ENCODE measurements at places on chromosomes 11 and 22.

GRCh38 chr11:123690485-123690884, 36.1 kb upstream of the SCN3B start:
- DNase-seq, result no peak

- DNase-seq, result no peak
Observed at GRCh38 chr11:37352485-37352884, 754.4 kb upstream of the RAG2 start.

- DNase-seq, result no peak
Observed at GRCh38 chr11:3227568-3228444, 4.4 kb downstream of the MRGPRE start.

GRCh38 chr11:132064987-132065620, 694.7 kb downstream of the NTM start:
- no peak for DNase-seq

DNA sequence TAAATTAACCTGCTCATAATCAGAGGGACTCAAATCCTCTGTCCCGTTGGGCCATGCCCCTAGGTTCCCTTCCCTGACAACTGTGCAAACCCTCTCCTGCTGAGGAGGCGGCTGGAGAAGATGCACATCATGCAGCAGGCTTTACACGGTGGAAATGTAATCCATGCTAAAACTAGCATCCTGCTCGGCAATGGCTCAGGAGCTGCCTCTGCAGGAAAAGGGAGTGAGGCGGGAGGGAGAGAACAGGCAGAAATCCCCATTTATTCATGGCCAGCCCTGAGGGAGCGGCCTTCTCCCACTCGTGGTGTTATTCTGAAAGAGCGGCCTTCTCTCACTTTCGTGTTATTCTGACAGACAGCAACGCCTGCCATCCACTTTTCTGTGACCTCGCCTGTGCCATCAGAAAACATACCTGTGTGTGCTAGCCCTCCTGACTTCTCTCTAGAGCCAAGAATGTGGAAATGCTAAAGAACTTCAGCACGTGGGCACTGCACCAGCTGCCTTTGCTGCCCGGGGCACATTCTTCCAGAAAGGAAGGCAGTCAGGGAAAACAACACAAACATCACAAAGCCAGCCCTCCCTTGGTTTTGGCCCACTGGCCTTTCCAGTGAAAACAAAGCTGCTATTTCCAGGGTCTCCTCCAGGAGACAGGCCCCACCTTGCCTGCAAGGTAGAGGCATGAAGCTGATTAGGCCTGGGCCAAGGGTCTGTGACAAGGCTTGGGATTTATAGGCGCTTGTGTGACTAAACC, 62.9 kb upstream of the BID start:
- DNase-seq, result no peak

GRCh38 chr11:64542172-64543125, 48.6 kb upstream of the SLC22A12 start:
- DNase-seq, result no peak

GRCh38 chr11:42025121-42025803, 565.8 kb upstream of the LRRC4C start:
- no peak for DNase-seq

- no peak for DNase-seq
Observed at GRCh38 chr11:59218893-59219292, 6.2 kb upstream of the MPEG1 start.

DNA sequence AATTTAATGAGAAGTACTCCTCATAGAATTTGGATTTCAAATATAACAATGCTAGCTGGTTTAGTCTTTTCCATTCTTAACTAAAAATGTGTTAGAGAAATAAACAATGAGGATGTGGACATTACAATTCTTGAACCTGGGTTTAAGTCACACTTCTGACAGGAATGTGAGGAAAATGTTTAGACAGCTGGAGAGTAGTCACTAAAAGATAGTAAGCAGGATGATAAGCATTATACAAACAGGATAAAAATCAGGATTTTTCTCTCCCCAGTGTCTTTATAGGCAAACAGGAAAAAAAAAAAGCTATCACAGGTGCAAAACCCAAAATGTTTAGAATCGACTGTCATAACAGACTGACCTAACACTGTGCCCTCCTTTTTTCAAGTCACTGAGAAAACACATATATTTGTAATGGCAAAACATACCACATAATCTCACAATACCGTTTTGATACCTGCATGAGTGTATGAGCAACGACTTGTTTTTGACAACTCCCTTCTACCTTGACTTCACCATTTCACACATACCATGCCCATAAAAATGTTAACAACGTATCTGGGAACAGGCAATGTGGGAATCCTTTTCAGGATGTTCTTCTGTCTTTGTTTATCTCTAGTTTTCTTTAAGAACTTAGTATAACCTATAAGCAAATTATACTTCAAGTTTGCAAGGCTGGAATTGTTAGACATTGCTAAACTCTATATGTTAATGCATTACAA, 242.0 kb downstream of the SBF2 start:
- no peak for DNase-seq

DNA sequence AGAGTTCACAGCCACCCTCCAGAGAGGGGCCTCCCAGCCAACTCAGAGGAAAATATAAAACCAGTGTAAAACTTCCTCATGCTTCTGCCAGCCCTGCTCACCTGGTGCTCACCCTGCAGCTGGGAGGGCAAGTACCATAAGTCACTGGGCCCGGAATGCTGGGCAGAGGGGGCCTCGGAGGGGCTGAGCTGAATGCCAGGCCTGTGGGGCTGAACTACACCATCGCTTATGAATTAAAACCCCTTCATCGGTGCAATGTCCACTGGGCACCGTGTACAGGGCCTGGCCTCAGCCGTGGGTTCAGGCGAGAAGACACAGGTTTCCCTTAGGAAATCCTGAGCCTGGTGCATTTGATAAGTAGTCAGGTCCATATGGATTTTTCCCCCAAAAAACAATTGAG, 828.6 kb downstream of the TBC1D22A start:
- no peak for DNase-seq

DNA sequence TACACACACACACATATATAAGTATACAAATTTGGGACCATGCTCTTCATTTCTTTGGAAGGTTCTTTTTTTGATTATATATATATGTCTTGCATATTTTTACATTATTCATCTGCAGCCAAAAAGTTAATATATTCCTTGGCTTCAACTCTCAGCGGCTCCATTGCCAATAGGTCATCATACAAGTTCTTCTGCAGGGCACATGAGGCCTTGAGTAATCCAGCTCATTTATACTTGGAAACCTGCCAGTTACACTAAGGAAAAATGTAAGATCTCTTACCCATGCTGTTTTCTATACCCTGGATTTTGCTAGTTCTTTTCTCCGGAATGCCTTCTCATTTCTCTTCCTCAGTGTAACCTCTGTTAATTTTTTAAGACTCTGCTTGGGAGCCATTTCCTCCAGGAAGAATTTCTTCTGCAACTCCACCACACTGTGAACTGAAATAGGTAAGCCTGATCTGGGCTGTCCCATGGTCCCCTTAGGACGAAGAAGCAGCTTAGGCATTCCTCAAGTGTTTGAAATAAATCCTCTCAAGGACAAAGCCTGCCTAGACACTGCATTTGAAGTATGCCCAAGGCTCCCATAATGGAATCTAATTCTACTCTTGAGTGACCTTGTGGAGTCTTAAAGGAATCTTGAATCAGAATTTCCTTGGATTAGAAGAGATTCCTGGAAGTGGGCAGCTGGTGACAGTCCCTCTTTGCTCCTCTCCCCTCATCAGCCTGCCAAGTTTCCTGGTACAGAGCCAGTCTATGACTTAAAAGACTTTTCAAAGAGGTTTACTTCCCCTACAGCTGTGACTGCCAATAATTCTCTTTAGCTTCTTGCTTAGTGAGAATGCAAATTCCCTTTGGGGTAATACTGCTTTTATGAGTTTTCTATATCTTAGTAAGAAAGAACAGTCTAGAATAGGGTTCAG, 182.8 kb downstream of the C11orf87 start:
- no peak for DNase-seq

GRCh38 chr11:117919781-117920221, 9.4 kb downstream of the TMPRSS13 start:
- no peak for DNase-seq

DNA sequence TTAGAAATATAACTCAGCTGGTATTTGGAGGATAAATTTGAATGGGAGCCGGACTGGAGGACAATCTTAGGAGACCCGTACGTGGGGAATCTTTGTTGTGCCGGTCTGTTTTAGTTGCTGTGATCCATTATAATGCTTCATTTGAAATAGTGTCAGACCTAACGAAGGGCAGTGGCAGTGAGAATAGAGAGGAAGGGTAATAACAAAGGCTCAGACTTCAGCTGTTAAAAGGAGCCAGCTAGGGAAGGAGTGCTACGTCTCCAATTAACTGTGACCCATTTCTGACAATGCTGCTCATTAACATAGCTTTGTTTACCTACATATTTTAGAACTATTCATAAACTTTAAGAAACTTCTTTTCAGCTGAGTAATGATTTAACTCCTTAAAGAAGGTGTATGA, 246.9 kb downstream of the OPCML start:
- DNase-seq, result no peak

DNA sequence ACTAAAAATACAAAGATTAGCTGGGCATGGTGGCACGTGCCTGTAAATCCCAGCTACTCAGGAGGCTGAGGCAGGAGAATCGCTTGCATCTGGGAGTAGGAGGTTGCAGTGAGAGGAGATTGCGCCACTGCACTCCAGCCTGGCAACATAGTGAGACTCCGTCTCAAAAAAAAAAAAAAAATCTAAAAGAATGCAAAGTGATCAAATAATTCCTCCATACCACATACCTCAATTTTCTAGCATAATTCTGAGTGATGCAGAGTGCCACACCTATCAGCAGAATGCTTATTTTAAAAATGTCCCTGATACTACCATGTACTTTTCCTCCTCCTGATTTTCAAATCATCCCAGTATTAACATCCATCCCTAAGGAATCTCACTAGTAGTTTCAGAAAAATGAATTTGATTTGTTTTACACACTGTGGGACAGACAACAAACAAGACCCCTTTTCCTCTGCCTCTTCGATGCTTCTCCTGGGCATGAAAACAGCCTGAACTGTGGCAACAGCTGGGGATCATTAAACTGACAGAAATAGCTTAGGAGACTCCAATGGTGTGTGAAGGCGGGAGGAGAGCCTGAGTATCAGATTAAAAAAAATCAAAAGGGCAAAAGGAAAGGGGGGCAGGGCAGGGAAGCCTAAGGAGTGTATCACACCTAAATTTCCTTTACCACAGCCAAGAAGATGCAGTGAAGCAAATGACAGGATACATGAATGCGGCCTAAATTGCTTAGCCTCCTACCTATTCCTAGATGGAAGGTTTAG, 114.7 kb downstream of the SGSM3 start:
- no peak for DNase-seq

GRCh38 chr22:16854631-16855030, 29.4 kb upstream of the XKR3 start:
- DNase-seq, result no peak

- no peak for DNase-seq
Observed at GRCh38 chr22:36155702-36156101, 4.9 kb downstream of the APOL3 start.

DNA sequence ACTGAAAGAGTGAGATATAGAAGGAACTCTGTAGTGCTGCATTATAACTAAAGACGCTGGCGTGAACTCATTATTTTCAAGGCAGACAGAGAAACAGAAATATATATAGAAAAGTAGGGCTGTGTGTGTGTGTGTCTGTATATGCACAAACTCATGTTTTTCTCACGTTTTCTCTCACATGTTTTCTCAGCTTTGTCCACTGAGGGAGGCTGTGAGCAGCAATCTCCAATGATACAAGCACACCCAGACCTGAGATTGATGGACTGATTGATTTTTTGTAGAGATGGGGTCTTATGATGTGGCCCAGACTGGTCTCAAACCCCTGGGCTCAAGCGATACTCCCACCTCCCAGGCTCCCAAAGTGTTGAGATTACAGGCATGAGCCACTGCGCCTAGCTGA, 122.5 kb downstream of the SERGEF start:
- DNase-seq, result no peak

- no peak for DNase-seq
Observed at GRCh38 chr11:62394825-62395538, 23.9 kb upstream of the SCGB1A1 start.

DNA sequence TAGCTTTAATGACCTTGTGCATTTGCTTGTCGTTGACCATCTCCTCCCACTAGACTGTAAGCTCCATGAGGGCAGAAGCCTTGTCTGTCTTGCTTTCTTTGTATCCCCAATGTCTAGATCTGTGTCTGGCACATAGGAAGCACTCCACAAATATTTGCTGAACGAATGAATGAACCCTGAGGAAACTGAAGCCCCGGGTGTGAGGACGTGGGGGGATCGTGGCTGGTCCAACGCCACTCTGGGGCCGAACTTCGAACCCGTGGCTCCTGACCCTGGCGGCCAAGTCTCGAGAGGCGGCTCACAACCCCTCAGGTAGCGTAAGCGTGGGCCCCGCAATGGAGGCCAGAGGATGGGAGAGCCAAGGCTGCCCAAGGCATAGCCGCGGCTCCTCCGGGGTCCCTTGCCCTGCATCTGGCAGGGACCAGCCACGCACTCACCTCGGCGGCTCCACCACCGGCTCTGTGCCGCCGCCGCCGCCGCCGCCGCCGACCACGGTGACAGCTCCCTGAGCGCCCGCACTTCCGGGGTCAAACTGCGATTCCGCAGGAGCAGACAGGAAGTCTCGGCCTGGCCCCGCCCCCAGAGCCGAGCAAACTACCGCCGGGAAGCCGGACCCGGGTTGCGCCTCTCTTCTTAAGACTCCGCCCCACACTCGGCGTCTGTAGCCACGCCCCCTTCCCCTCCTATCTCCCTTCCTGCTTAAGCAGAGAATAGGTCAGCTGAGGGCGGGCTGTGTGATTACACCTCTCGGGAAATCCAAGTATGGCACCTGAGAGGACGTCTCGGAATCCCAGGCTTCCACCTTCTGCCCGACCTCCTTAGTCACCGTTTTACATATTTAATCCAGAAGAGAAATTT, at the start of gene ASCC2:
ASCC2 (minus strand) TSS at position 534 of the 858 bp plus-strand sequence. CDS start 5,949 bp downstream, outside the sequence.
- DNase-seq, result peak; percentile 98

DNA sequence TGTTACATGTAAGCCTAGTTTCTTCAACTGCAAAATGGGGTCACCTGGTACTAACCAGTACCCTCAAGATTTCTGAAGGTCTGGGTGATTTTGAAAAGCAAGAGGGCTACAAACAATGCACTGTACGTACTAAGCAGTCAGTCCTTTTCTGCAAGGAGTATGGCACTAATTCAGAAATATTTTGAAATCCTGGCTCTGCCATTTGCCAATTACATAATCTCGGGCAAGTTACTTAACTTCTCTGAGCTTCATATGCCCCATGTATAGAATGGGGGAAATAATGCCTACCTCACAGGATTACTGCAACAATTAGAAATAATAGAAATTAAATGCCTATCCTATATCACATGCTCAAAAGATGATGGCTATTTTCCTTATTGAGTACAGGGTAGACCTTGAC, 60.7 kb upstream of the CCDC89 start:
- DNase-seq, result no peak

- DNase-seq, result no peak
Observed at GRCh38 chr11:2267306-2267850, 3.0 kb downstream of the ASCL2 start.
